Fibroblast of skin of right quadriceps (primary cell): ENCODE measurements at places on chromosomes 6 and 20.
A peak's percentile ranks its signal among the peaks of the same experiment; 100 is the strongest.

- no peak for DNase-seq
These were observed 59.4 kb downstream of the CD164 start for GRCh38 chr6:109322825-109323224.

- no peak for DNase-seq
These were observed 188.6 kb downstream of the PRL start for GRCh38 chr6:22108199-22108598.

DNA sequence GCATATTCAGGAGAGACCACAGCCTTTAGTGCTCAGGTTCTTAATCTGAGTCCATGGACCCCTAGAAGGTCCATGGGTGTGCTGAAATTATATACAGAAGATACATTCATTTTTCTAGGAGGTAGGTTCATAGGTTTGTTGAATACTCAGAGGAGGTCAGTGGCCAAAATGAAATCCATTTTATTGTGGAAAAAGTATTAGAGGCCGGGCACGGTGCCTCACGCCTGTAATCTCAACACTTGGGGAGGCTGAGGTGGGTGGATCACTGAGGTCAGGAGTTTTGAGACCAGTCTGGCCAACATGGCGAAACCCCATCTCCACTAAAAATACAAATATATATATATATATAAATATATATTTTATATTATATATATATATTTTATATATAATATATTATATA lies 9.0 kb upstream of the UST start:
- no peak for DNase-seq

- no peak for DNase-seq
These were observed 74.3 kb downstream of the SLX4IP start for GRCh38 chr20:10509376-10509775.

DNA sequence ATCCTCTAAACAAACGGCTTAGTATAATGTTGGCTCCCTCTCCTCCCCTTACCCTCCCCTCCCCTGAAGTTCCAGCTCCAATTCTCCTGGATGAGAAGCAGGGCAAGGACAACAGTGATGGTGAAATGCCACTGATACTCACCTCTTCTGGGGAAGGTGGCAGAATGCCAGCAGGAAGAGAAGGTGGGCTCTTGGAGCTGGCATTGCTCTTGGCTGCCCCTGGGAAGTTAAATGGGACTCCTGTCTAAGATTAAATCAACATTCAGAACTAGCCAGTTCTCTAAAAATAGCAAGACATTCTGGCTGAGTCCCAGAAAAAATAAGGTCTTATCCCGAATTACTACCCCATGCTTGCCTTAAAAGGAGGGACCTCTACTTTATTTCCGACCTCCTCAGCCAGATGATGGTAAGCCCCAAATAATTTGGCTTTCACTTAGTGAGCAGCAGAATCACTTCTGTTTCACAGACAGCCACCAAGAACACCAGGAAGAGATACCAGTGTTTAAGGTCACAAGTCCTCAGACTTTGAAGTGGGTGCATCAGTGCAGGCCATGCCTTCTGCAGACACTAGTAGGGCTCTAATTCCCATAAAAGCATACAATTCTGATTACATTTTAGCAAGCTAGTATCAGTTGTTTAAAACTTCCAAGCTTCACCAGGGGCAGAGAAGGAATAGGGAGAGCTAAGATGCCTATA lies 46.0 kb upstream of the IL17A start:
- no peak for DNase-seq

- no peak for DNase-seq
These were observed 351.2 kb downstream of the CD83 start for GRCh38 chr6:14468647-14469321.

DNA sequence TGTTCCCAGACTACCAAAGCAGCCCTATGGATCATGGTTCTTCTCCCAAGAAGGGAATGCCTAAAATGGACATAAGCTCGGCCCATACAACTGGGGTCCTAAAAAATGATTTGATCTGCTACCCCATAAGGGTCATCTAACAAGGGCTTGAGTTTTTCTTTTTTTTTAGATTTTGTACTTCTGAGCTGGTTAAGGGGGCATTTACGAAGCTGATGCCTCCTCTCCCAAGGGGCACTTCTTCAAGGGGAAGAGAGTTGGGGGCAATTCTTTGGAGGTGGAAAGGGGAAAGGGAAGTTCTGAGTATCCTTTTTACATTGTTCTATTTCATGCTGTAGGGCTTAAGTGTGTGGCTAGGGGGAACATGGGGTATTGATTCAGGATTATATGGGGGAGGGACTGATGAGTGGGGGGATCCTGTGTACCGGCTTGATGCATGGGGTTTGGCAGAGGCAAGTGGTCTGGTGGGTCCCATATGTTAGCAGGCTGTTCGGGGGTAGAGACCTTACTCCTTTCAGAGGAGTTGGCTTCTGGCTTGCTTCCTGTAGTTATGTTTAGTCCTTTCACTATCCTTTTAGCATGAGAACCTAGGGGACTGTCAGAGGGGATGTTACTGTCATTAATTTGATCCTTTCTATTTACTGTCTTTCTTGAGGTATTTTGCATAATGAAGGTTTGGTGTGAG lies 8.1 kb upstream of the ZNFX1 start:
- DNase-seq = no peak

DNA sequence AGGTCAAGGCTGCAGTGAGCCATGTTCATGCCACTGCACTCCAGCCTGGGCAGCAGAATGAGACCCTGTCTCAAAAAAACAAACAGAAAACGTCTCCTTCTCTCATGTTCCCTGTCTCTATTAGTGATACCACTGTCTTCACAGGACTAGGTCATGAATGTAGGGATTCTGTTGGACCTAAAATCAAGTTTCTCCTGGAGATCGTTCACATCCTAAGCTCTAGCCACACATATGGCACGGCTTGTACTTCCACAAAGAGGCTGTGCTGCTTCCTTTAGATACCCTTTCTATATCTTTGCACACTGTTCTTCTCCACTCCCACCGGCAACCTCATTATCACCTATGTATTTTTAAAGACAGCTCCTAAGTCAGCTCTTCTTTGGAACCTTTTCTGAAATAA lies 96.5 kb downstream of the ADGRG6 start:
- no peak for DNase-seq

GRCh38 chr6:34791164-34791700 lies 651 bp upstream of the BLTP3A start:
- no peak for DNase-seq

DNA sequence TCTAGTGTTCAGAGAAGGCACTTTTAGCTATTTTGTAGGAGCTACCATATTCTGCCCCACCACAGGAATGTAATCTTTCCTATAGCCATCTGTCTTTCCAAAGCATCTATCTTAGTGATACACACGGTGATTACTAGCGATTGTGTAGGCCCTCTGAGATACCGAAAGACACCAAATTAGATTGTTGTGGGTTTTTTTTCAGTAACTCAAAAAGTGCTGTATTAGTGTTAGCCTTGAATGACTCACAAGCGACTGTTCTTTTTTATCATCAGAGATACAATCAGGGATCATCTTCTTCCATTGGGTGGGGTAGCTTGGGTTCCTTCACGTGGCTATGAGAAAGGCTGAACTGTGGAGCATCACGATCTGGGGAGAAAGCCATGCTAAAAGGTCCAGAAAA lies 160.2 kb downstream of the MTFR2 start:
- peak; percentile 64 for DNase-seq
